ENCODE measurements at places on chromosomes 5 and 9.

GRCh38 chr5:7315118-7315517 lies 80.8 kb upstream of the ADCY2 start:
- no peak overlapping the region for H3K27ac ChIP-seq
- DNase-seq, result no peak
- H3K27me3 ChIP-seq, result peaks cover 2% of the 10 kb centered on the region
- no peaks in the 10 kb centered on the region for H3K36me3 ChIP-seq

- H3K4me1 ChIP-seq, result no peaks in the 10 kb centered on the region
- H3K36me3 ChIP-seq, result no peaks in the 10 kb centered on the region
- H3K27ac ChIP-seq, result no peak overlapping the region
Measured at GRCh38 chr5:139924294-139925215, 118.5 kb downstream of the NRG2 start.

GRCh38 chr9:72951520-72952380 lies 1.1 kb downstream of the ALDH1A1 start:
- no peaks in the 10 kb centered on the region for H3K27me3 ChIP-seq
- H3K4me3 ChIP-seq, result no peak overlapping the region
- no peaks in the 10 kb centered on the region for H3K36me3 ChIP-seq
- DNase-seq, result peak; percentile 87

DNA sequence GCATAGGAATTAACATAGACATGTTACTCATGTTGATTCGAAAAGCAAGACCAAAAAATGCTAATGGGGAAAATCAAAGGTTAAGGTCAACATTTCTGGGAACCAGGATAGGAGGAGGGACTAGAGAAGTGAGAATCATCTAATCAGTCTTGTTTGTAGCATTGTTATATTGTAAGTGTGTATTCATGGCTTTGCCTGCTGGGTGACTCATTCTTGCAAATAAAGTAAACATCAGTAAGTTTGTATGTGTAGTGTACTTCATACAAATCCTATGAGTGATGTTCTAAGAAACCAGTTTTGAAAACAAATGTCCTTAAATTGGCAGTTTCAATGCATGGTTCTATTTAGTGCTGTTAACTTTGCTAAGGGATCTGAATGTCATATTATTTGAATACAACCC lies 79.0 kb upstream of the TMEM252 start:
- H3K27me3 ChIP-seq, result no peaks in the 10 kb centered on the region
- H3K4me1 ChIP-seq, result no peaks in the 10 kb centered on the region
- H3K36me3 ChIP-seq, result no peaks in the 10 kb centered on the region
- H3K27ac ChIP-seq, result no peak overlapping the region

DNA sequence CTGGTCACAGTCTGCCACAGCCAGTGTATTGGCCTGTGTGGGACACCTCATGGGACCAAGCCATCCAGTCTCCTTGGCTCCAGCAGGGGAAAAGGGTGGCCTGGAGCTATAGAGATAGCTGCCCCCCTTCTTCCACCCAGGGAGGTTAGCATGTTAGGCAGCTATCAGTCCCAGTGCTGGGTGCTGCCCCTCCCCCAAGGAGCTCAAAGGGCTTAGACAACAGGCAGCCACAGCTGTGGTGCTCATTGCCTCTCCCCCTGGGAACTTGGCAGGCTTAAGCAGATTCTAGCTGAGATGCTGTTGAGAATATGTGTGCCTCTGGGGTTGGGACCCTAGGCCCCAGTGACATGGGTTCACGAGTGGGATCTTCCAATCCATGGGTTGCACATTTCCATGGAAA lies 226.0 kb upstream of the PTGER4 start:
- H3K4me3 ChIP-seq, result no peak overlapping the region
- H3K4me1 ChIP-seq, result no peaks in the 10 kb centered on the region

DNA sequence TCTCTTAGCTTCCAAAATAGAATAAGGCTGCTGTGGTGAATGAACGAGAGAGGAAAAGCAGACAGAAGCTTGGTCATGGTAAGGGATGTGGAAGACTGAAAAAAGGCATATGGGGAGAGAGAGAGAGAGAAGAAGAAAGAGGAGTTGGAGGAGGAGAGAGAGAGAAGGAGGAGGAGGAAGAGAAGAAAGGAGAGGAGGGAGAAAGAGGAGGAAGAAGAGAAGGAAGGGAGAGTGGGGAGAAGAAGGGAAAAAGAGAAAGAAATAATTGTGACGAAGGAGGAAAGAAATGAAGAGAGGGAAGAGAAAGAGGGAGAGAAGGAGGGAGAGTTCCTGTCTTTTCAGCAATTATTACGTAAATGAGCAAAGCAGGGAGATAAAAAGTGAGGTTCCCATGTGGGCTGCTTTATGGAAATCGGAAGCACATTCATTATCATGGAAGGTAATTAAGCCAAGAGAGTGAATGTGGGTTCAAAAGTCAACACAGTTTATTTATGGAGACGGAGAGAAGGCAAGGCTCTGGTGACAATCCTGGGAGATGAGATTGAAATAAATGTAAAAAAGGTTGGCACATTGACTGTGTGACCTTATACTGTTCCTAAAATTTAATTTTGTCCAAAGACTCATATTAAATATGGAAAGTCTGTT lies 611.2 kb downstream of the KIF4B start:
- H3K27me3 ChIP-seq, result no peaks in the 10 kb centered on the region
- no peak overlapping the region for H3K4me3 ChIP-seq
- H3K4me1 ChIP-seq, result no peaks in the 10 kb centered on the region
- no peak overlapping the region for H3K27ac ChIP-seq

- no peaks in the 10 kb centered on the region for H3K27me3 ChIP-seq
- peaks cover 6% of the 10 kb centered on the region for H3K36me3 ChIP-seq
- no peak overlapping the region for H3K4me3 ChIP-seq
- no peak for DNase-seq
- no peak overlapping the region for H3K27ac ChIP-seq
Measured at GRCh38 chr5:168251259-168251658, 40.2 kb upstream of the WWC1 start.

- peaks cover 4% of the 10 kb centered on the region for H3K4me1 ChIP-seq
- DNase-seq, result no peak
- H3K4me3 ChIP-seq, result no peak overlapping the region
- H3K27me3 ChIP-seq, result no peaks in the 10 kb centered on the region
Measured at GRCh38 chr5:68369457-68370125, 154.0 kb downstream of the PIK3R1 start.

DNA sequence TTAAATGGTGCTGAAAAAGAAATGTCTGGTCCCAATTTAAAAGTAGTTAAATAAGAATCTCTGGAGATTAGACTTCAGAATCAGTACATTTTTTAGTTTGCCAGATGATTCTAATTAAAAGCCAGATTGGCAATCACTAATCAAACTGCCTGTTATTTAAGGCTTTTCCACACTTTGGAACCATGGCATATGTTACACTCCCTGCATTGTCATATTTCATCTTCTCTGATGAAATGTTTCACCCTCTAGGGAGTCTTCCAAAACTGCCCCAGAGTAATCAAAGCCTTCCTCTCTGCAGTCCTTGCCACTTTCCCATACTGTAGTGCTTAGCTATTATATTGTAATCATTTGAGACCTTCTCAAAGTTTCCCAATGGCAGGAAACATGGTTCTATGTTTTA lies 17.5 kb upstream of the OR13C9 start:
- no peaks in the 10 kb centered on the region for H3K27me3 ChIP-seq
- DNase-seq, result no peak
- no peak overlapping the region for H3K27ac ChIP-seq
- no peaks in the 10 kb centered on the region for H3K4me1 ChIP-seq
- H3K4me3 ChIP-seq, result no peak overlapping the region
